ENCODE measurements at places on chromosomes 4 and X.

DNA sequence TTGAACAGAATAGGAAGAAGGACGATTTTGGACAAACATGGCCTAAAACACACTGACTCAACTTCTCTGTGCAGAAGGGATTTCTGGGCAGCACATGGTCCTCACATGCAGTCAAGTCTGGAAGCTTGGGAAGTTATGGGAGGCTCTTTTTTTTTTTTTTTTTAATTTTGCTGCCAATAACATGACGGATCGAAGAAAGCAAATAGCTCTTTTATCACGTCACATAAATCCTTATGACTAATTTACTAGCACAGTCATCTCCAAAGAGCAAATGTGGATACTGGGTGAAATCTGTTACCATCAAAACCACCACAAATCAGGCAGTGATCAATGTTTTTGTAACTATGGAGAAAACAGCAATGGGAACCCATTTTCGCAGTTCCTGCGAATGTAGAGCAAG is 193.3 kb upstream of the FAM9B start:
- no peak for DNase-seq

- no peak for DNase-seq
Observed at GRCh38 chrX:155105919-155106318, 34.6 kb downstream of the BRCC3 start.

GRCh38 chr4:77229433-77229832 is 72.4 kb downstream of the CCNG2 start:
- DNase-seq: no peak

DNA sequence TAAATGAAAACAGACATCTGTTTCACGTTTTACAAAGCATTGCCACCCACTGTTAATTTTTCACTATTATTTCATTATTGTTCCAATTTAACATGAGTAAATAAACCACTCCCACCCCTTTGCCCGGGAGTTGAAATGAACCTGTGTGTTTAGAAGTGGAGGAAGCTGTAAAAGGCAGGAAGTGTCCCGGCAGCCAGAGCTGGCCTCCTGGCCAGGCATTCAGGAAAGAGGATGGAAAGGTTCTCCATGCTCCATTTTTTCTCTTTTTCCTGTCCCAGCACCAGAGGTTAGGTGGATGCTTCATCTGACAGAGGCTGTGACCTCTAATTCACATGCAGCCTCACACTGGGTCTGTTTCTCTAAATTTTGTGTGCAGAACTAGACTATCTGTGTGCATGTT is 55.5 kb upstream of the LNX1 start:
- no peak for DNase-seq

DNA sequence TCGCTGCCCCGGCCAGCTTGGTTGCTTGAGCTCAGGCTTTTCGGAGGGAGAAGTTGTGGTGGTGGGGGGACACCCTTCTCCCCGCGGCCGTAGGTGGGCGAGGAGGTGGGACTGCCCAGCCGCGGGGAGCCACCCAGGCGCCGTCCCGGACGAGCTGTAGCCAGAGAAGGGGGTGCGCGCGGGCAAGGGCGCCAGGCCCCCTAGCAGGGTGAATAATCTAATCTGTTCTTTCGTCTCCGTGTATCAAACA is 3.1 kb downstream of the MID1IP1 start:
- no peak for DNase-seq

DNA sequence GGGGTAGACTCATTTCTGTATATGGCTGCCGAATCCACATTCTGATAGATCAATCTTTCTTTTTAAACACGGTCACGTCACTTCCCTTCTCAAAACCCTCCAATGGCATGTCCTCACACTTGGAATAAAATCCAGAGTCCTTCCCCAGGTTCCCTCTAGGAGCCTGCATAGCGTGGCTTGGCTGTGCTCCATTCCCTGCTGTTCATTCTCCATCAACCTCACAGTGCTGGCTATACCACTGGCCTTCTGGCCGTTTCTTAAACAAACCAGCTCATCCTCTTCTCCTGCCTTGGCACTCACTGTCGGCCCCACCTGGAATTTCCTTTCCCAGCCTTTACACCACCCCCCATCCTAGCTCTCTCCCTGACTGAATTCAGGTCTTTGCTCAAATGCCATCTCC is 77.1 kb downstream of the RBM47 start:
- no peak for DNase-seq

- DNase-seq: no peak
Observed at GRCh38 chr4:120010646-120011045, 56.0 kb downstream of the MAD2L1 start.

GRCh38 chr4:154738426-154738825 is 5.4 kb upstream of the LRAT start:
- DNase-seq: no peak

DNA sequence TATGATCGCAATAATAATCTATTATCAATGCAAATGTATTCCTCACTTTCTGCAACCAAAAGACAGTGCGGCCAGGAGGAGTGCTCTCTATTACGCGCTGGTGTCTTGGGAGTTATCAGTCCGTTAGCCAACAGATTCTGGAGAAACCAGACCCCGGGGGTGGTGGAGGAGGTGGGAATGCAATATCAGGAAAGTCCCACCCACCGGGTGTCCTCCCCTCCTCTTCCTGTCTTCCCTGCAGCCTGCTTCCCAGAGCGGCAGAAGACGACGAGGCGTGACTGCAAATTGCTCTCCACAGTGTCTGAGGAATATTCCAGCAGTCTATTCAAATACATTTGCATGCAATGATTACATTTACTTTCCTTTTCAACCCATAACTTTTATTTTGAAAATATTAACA is 17.9 kb upstream of the TLR3 start:
- no peak for DNase-seq

GRCh38 chr4:79514621-79515329 is 106.7 kb upstream of the GK2 start:
- DNase-seq: no peak

Measured in MV-4-11 (cell line).